ENCODE measurements at places on chromosomes 5 and 9.

GRCh38 chr9:27054841-27055240, 49.4 kb upstream of the LRRC19 start:
- DNase-seq = no peak

DNA sequence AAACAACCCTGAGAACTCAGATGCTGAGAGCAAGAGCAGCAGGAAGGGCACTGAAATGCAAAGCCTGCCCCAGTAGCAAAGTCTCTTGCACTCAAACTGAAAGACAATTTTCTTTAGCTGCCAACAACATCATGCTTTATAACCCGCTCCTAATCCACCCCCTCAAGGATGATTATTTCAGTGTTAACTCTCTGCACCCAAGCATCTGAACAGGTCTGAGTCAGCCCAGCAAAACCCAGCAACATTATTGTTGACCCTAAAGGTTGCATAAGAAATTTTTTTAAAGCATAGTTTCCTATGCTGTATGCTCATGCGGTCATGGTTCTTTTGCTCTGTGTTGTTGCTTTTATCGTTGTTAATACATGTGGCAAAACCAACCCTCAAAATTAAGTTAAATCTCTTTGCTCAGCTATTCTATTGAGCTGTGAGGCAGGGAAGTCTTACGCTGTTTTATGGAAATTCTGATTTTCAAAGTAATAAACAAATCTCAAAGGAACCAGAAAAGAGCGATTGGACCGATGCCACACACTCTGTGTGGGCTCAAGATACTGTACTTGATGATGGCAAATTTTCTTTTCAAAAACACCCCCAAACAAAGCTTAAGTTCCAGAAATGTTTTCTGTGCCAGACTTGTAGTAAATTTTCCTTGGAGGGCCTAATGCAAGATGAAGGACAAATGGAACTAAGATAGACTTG, 440.6 kb upstream of the MPDZ start:
- no peak for DNase-seq

GRCh38 chr5:151225071-151225470, 1.2 kb upstream of the CCDC69 start:
- DNase-seq = no peak

GRCh38 chr9:24438876-24439275, 106.8 kb downstream of the IZUMO3 start:
- DNase-seq = no peak

- no peak for DNase-seq
Observed at GRCh38 chr5:157952374-157952685, 93.4 kb upstream of the CLINT1 start.

GRCh38 chr9:30534455-30534854, 1850.0 kb upstream of the ACO1 start:
- DNase-seq = no peak

GRCh38 chr9:110815361-110815760, 146.8 kb downstream of the MUSK start:
- DNase-seq = peak; percentile 28

GRCh38 chr9:113988385-113989016, 89.6 kb downstream of the AMBP start:
- DNase-seq = no peak

GRCh38 chr5:97986069-97986468, 787.4 kb upstream of the RGMB start:
- no peak for DNase-seq

DNA sequence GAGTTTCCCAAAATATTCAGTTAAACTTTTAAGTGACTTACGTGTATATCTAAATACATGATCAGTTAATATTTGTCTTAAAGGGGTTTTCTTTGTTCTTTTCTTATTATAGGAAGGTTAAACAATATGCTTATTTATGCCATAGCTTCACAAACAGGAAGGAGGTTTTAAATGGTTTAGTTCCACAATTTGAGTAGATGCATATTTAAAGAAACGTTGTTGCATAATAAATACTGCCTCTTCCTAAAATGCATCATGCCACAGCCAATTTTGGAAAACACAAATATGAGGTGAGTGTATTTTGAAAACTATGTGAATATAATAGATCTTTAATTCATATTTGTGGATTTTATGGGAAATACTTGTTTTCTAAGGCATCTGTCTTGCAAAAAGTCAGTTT, 2.5 kb upstream of the ADRB2 start:
- DNase-seq = peak; percentile 77

GRCh38 chr5:77971776-77972468, 195.8 kb upstream of the TBCA start:
- no peak for DNase-seq

GRCh38 chr5:82234885-82235284, 43.3 kb downstream of the RPS23 start:
- DNase-seq = no peak

Measured in inflammatory macrophage treated with lipopolysaccharide for 4 hours (primary cell).